ENCODE measurements at places on chromosomes 4 and X.

DNA sequence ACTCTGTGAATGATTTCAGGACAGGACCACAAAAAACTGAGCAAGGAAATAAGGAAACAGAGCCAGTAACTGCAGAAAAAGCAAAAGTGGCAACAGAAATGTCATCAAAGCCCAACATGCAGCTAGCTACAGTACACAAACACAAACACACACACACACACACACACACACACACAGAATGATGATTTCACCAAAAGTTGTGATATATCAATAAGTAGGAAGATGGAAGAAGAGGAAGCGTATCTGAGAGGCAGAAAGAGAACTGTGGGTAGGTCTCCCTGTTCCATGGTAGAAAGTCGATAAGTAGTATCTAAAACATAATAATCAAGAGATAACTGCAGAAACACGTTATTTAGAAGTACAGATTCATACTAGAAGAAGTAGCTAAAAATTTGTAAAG lies 148.3 kb downstream of the MGST2 start:
- no peak for DNase-seq

DNA sequence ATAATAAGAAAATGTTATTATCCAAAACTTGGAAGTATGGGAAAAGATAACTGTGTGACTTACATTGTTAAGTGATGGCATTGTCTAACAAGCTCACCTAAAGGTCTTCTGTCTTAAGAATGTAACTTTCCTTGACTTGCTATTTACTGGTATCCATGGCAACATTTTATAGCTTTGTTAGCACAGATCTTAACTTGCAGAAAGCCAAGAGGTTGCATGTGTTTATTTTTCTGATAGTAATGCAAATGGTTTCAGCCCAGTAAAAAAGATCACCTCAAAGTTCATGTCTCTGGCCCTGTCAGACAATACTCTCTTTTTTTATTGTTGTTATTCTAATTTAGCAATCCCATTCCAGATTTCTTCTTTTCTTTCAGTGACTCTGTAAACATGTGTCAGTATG lies 425.3 kb downstream of the SPRY1 start:
- no peak for DNase-seq

GRCh38 chr4:184932343-184932742 lies 85.9 kb upstream of the HELT start:
- DNase-seq: no peak

DNA sequence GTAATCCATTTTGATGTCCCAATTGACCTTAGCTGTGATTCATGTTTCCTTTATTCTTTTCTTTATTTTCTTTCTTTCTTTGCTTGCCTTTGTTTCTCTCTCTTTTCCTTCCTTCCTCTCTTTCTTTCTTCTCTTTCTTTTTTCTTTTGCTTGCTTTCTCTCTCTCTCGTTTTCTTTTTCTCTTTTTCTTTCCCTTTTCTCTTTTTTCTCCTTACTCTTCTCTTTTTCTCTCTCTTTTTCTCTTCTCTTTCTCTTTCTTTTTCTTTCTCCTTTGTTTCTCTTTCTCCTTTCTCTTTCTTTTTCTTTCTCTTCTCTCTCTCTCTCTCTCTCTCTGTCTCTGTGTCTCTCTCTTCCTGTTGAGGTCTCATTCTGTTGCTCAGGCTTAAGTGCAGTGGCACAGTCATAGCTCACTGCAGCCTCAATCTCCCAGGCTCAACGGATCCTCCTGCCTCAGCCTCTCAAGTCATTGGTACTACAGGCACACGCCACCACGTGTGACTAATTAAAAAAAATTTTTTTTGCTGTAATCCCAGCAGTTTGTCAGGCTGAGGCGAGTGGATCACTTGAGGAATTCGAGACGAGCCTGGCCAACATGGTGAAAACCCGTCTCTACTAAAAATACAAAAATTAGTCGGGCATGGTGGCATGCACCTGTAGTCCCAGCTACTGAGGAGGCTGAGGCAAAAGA lies 8.0 kb upstream of the DHRSX start:
- no peak for DNase-seq

DNA sequence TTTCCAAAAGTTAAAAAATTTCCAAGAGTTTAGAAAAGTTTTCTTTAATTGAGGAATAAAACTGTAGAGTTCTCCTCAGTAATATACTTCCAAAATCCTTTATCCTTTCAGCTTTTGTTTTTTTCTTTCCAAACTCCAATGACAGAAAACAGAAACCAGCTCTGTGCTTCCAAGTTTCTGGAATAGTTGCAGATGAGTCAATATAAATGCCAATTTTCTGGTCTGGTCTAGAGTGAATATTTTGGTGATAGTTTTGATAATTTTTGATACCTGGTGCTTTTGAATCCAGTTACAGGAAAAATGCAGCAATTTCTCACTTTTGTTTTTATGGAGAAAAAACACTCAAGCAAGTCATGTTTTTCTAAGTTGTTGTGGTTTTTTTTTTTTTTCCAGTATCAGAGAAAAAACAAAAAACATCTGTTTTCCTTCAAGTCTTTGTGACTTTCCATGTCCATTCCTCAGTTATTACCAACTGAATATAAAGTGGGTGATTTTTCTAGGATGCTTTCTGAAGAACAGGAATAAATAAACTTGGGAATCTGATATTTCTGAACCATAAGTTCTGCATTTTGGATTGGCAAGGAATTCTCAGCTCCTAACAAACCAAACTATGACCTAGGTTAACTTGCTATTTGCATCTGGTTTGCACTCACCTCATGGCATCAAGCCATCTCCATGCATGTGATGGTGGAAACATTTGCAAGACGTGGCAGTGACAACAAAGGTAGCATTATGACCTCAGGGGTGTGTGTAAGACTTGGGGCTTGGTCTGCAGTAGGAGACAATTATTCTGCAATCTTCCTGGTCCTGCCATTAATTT lies 139.1 kb downstream of the VEGFC start:
- peak; percentile 66 for DNase-seq

DNA sequence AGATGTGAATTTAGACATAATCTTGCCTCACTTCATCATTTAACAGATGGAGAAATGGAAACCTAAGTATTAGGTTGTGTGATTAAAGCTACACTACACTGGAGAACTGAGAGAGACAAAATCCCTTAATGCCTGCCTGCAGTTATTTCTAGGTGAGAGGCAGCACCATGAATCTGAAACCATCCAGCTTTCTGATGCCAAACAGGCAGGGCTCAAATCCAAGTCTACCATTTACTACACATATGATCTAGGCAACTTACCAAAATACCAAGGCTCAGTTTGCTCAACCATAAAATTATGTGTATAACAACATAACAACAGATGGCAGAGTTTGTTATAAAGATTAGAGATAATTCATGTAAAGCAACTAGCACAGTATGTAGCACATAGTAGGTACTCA lies 38.7 kb downstream of the GABRA4 start:
- DNase-seq: no peak

DNA sequence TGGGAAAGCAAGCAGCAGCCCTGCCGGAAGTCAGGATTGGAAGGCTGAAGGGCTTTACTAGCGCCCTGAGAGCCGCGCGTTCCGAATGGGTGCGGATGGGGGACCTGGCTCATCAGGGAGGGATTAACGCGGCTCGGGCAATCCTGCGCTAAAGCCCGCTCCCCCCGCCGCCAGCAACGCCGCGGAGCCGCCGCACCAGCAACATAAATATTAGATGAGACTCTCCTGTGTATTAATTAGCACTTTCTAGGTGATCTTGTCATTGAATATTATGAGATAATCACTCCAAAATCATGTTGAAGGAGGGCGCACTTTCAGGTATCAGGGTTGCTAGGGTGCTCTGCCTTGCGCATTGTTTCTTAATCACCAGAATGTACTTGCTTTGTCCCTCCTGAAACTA lies 357.2 kb upstream of the FAM241A start:
- no peak for DNase-seq

All from HFF-Myc (cell line).